Activated CD4-positive, alpha-beta T cell treated with anti-CD3 and anti-CD28 coated beads, Interleukin-2, amount 10 ng/mL, durations not matched to agents 7 days and 5 days (primary cell): ENCODE measurements at places on chromosomes 1 and 21. TPM values are rescaled to one million over a fixed set of nuclear protein-coding genes. Genes with fewer than 3 reads are reported as not detected.

SYTL1 gene
- total RNA-seq: 106 TPM

SLC22A15 gene
- 0.81 TPM for total RNA-seq

DNA sequence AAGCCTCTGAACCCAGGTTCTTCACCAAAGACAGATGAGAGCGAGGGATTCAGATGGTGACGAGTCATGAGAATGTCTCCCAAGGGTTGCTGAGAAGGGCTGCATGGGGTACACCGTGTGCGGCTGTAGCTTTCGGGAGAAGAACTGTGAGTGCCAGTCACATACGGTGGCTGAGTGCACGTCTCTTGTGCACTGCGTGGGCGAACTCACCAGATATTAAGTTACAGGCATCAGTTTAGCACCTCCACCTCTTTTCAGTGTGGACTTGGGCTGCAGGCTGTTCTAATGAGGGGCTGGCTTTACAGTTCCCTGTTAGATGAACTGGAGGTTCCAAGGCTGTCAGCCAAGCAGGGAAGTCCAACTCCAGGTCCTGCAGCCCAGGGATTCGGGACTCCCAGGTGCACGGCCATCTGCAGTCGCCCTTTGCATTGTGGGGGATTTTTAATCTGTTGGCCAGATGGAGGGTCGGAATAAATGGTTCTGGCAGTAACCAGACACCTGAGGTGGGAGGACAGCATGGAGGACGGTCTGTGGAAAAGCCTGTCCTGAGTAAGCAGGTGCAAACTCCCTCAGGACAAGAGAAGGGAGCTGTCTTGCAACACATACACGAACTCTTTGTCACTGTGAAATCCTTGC is 26.5 kb upstream of the AVPR1B start:
- H3K36me3 ChIP-seq: no peaks in the 10 kb centered on the region
- no peak overlapping the region for H3K4me3 ChIP-seq
- H3K27ac ChIP-seq: no peak overlapping the region

GRCh38 chr1:16080422-16081150 is 7.1 kb upstream of the FAM131C start:
- H3K36me3 ChIP-seq: no peaks in the 10 kb centered on the region
- H3K4me3 ChIP-seq: no peak overlapping the region
- H3K27ac ChIP-seq: no peak overlapping the region
- no peaks in the 10 kb centered on the region for H3K27me3 ChIP-seq

DNA sequence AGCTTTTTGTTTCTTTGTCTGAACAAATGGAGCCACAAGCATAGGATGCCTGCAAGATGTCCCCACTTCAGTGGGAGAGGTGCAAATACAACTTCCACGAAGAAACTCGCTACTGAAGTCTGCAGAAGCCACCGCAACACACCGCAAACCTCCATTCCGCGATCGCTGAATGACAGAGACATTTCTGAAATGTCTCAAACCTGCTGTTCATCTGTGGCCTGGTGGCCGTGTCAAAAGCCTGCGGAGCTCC is 1.0 kb downstream of the TP53BP2 start:
- H3K27ac ChIP-seq: peak overlapping the region; percentile 97
- peak; percentile 68 for DNase-seq
- H3K36me3 ChIP-seq: no peaks in the 10 kb centered on the region
- peaks cover 44% of the 10 kb centered on the region for H3K4me1 ChIP-seq
- H3K27me3 ChIP-seq: no peaks in the 10 kb centered on the region

CYP4B1 gene
- total RNA-seq: not detected

- no peaks in the 10 kb centered on the region for H3K36me3 ChIP-seq
- H3K4me1 ChIP-seq: no peaks in the 10 kb centered on the region
- H3K4me3 ChIP-seq: no peak overlapping the region
- no peak for DNase-seq
- no peak overlapping the region for H3K27ac ChIP-seq
Observed at GRCh38 chr1:88324899-88325298, 359.2 kb upstream of the PKN2 start.

LDLRAD2 gene
- not detected for total RNA-seq

DNA sequence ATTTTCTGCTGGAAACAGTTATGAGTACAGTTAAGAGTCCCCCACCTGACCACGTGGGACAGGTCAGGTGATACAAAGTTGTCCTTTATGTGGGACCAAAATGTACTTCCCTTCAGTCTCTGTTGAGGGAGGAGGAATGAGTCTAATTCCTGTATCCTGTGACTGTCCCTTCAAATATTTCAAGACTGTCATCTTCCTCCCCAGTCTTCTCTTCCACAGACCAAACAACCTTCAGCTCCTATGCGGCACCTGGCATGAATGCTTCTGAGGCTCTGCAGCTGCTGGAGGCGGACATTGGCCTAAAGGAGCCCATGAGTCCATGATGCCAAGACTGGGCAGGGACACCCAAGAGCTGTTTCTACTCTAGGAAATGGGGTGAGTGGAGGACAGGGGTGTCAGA is 72.1 kb upstream of the SIM2 start:
- no peak overlapping the region for H3K27ac ChIP-seq
- H3K27me3 ChIP-seq: no peaks in the 10 kb centered on the region
- no peaks in the 10 kb centered on the region for H3K36me3 ChIP-seq
- DNase-seq: no peak
- no peaks in the 10 kb centered on the region for H3K4me1 ChIP-seq

ICOSLG gene
- 5.5 TPM for total RNA-seq

DNA sequence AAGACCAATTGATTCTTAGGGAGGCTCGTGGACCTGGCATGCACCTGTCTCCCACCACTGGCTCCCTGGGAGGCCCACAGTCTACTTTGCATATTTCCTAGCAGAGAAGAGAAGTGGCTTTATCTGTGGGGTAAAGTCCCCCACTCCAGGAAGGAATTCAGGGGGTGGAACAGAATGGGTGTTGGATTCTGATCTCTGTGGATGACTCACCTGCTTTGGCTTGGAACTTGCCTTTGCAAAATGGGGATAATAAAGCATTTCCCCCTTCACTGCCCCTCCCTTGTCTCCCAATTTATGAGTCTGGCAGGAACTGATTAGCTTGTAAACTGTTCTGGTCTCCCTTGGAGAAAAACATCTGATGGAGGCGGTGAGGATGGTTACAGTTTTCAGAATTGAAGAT is 21.2 kb upstream of the OTUD3 start:
- H3K4me1 ChIP-seq: no peaks in the 10 kb centered on the region
- H3K4me3 ChIP-seq: no peak overlapping the region
- peaks cover 34% of the 10 kb centered on the region for H3K27me3 ChIP-seq
- H3K36me3 ChIP-seq: no peaks in the 10 kb centered on the region
- no peak overlapping the region for H3K27ac ChIP-seq

CFAP74 gene
- not detected for total RNA-seq

DNA sequence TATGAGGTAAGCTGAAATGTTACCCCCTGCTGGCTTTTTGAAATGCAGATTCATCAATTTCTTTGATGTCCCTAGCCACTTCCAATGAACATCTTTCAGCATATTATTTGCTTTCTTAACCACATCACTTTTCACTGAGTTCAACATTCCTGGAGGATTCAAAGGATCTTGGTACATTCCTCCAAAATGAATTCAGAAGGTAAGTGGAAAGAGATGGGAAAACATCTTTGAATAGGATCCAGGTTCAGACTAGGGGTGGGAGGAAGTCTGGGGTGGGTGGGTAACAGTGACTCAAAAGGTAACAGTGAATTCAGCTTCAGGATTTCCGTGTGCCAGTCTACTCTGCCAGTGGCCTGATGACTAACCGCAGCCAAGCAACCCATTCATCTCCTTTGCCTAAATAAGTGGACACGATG is 180.7 kb downstream of the ZC3H11B start:
- no peaks in the 10 kb centered on the region for H3K4me1 ChIP-seq
- no peaks in the 10 kb centered on the region for H3K27me3 ChIP-seq
- no peaks in the 10 kb centered on the region for H3K36me3 ChIP-seq
- no peak overlapping the region for H3K4me3 ChIP-seq
- H3K27ac ChIP-seq: no peak overlapping the region

DNA sequence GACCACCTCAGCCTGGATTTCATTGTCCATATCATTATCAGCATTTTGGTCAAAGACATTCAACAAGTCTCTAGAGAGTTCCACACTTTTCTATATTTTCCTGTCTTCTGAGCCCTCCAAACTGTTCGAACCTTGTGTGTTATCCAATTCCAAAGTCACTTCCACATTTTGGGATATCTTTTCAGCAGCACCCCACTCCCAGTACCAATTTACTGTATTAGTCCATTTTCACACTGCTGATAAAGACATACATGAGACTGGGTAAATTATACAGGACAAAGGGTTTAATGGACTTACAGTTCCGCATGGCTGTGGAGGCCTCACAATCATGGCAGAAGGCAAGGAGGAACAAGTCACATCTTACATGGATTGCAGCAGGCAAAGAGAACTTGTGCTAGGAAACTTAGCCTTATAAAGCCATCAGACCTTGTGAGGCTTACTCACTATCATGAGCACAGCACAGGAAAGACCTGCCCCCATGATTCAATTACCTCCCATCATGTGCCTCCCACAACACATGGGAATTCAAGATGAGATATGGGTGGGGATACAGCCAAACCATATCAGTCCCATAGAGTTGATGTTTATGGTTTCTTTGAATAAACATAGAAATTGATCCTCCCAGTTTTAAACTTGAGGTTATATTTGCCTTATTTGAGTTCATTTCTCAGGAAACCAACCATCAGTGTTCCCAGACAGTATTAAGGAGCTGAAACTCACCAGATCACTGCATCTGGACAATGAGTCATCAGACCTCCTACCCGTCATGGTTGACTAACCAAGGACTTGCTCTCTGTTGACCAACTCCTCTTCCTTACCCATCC is 322.7 kb upstream of the DUSP10 start:
- H3K36me3 ChIP-seq: no peaks in the 10 kb centered on the region
- H3K4me3 ChIP-seq: no peak overlapping the region
- H3K27ac ChIP-seq: no peak overlapping the region
- no peaks in the 10 kb centered on the region for H3K27me3 ChIP-seq
- no peaks in the 10 kb centered on the region for H3K4me1 ChIP-seq
- DNase-seq: no peak

DNA sequence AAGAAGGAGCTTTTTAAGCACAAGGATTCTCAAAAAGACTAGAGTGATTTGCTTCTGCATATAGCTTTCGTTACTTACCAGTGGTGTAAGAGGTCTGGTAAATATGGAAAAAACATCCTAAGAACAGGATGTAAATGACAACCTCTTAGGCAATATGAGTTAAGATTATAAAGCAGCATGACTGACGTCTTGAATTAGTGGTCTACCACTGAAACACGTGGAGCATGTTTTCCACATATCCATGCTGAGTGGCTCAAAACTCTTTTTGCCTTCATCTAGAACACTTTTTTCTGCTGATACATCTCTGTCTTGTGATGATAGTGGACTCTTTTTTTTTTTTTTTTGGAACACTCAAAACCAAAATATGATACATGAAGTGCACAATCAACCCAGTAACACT is 44.6 kb downstream of the RCAN1 start:
- no peaks in the 10 kb centered on the region for H3K27me3 ChIP-seq
- DNase-seq: no peak
- no peak overlapping the region for H3K27ac ChIP-seq
- peaks cover 4% of the 10 kb centered on the region for H3K36me3 ChIP-seq
- H3K4me1 ChIP-seq: no peaks in the 10 kb centered on the region

DNA sequence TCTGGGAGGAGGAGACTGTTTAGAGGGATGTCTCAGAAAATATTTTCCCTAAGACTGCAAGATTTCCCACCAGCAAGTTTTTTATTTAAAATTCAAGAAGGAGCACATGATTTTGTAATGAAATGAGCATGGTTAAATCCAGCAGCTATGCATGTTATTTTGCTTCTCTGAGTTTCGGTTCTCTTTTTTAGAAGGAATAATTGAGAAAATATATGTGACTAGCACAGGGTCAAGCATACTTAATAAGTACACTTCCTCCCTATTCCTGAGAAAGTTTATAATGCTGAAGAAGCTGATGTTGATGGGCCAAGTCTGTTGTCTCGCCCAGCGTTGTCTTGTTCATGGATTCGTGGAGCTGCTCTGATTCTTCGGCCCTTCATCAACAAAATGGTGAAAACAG is 51.2 kb downstream of the EXO1 start:
- H3K27me3 ChIP-seq: no peaks in the 10 kb centered on the region
- H3K27ac ChIP-seq: no peak overlapping the region
- no peak for DNase-seq
- no peak overlapping the region for H3K4me3 ChIP-seq
- peaks cover 10% of the 10 kb centered on the region for H3K36me3 ChIP-seq
- H3K4me1 ChIP-seq: no peaks in the 10 kb centered on the region

DNA sequence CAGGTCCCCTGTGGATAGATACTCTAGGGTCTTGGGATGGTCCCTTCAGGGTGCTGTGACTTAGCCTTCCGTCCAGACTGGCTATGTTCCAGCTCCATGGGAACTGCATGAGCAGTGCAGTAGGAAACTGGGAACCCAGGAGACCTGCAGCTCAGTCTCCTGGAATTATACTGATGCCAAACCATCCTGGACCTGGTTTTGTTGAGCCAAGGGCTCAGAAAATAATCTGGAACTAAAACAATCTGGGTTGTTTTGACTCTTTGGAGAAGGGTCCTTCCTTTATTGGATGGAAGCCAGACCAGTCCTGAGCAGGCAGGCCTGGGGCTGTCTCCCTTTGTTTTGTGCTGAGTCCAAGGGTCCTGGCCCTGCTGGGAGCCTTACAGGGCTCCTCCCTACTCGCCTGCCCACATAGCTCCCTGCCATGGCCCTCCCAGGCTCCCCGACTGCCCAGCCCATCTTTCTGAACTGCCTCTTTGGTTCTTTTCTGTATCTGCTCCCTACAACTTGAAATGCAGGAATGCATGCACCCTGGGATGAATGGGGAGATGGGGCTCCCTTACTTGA is 1.2 kb downstream of the IPO13 start:
- H3K36me3 ChIP-seq: peaks cover 8% of the 10 kb centered on the region
- DNase-seq: no peak
- H3K4me1 ChIP-seq: peaks cover 47% of the 10 kb centered on the region

- H3K4me3 ChIP-seq: no peak overlapping the region
- H3K27ac ChIP-seq: no peak overlapping the region
- H3K36me3 ChIP-seq: no peaks in the 10 kb centered on the region
- no peaks in the 10 kb centered on the region for H3K27me3 ChIP-seq
Observed at GRCh38 chr1:205237526-205238484, 10.1 kb downstream of the TMCC2 start.

DNA sequence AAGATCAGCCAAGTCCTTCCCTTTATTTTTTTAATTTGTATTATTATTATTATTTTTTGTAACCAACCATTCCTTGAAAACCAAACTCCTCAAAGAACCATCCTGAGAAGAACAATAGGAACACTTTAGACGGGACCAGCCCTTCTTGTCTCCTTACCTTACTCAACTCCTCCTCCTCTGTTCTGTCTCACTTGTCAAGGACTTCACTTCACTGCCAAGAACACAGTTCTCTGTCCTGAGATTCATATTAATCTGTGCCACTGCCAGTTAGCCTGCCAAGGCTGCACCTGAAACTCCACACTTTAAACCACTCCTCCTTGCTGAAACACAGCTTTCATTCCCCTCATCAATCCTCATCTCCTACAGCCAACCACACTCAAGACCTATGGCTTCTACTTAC is 73.8 kb upstream of the ATP1A1 start:
- no peak overlapping the region for H3K4me3 ChIP-seq
- no peak for DNase-seq
- peaks cover 6% of the 10 kb centered on the region for H3K27me3 ChIP-seq
- H3K27ac ChIP-seq: no peak overlapping the region
- H3K4me1 ChIP-seq: no peaks in the 10 kb centered on the region
- peaks cover 4% of the 10 kb centered on the region for H3K36me3 ChIP-seq

COL9A2 gene
- 1.2 TPM for total RNA-seq

GRCh38 chr1:104933846-104934245 is 1184.1 kb downstream of the AMY1C start:
- no peaks in the 10 kb centered on the region for H3K27me3 ChIP-seq
- no peak overlapping the region for H3K27ac ChIP-seq
- no peaks in the 10 kb centered on the region for H3K4me1 ChIP-seq
- no peaks in the 10 kb centered on the region for H3K36me3 ChIP-seq

OR2T33 gene
- not detected for total RNA-seq

LAX1 gene
- 20.5 TPM for total RNA-seq
